SK-MEL-5 (cell line): ENCODE measurements at places on chromosomes 6 and 20.

DNA sequence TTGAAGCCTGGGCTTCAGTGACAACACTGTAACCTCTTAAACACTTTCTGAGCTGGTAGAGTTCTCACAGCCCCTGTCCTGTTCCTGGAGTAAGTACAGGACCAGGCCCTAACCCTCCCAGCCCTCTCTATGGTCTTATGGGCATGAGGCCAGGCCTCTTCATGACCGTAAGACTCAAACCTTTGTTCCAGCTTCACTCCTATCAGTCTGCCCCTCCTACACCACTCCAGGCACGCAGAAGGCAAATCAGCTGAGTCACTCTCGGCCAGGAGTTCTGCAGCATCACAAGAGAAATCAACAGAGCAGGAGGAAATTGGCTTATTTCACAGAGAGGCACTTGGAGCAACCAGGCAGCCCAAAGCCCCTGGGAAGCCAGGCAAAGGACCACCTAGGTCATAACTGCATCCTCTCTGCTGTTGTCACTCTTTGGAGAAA, 25.3 kb upstream of the CHD6 start:
- DNase-seq, result peak; percentile 85

- DNase-seq, result no peak
Observed at GRCh38 chr20:61633004-61633403, 380.9 kb downstream of the CDH4 start.

GRCh38 chr6:37524025-37524969, 24.6 kb upstream of the CCDC167 start:
- DNase-seq, result no peak

DNA sequence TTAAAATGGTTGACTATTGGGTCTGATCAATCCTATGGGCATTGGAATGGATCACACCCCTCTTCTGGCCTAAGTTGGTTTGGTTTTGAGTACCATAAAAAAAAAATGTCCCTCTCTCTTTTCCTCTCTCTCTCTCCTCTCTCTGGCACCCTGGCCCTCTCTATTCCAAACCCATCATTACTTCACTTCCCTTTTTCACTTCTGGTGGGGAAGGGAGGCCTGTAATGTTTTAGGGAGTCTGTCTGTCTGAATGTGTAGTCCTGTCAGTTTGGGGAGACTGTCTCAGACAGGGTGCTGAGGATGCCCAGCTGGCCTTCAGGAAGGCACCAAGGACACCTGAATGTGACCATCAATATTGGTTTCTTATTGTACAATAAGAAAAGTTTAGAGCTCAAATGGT, 165.8 kb downstream of the CD24 start:
- no peak for DNase-seq

DNA sequence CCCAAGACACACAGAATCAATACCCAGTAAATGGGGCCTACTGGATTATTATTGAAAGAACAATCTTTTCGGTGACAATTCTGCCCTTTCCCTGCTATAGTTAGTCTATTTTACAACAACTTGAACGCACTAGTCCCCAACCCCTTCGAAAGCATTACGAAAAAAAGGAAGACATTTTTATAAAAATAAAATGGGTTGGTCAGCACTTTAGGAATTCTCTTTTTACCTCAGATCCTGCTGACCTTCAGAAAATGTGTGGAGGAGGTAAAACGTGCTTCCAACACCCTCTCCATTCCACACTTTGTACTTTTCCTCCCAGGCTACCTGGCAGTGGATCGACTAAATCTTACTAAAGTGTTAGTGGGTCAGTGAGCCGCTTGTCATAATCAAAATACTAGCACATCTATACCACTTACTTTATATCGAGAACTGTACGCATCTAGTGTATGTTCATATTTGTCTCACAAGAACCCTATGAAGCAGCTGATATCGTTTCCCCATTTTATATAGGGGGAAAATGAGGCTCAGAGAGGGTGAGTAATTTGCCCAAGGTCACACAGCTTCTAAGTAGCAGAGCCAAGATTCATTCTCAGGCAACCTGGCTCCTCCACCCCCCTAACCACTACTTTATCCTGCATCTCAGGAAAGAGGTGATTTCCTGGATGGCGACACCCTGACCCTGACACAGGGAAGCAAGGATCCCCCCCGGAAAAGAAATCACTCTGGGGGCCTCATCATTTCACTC, 10.6 kb downstream of the NFATC2 start:
- DNase-seq, result no peak

GRCh38 chr20:8194721-8195120, 62.7 kb downstream of the PLCB1 start:
- DNase-seq, result no peak

- DNase-seq, result no peak
Observed at GRCh38 chr6:159540883-159541282, 152.2 kb downstream of the SOD2 start.

DNA sequence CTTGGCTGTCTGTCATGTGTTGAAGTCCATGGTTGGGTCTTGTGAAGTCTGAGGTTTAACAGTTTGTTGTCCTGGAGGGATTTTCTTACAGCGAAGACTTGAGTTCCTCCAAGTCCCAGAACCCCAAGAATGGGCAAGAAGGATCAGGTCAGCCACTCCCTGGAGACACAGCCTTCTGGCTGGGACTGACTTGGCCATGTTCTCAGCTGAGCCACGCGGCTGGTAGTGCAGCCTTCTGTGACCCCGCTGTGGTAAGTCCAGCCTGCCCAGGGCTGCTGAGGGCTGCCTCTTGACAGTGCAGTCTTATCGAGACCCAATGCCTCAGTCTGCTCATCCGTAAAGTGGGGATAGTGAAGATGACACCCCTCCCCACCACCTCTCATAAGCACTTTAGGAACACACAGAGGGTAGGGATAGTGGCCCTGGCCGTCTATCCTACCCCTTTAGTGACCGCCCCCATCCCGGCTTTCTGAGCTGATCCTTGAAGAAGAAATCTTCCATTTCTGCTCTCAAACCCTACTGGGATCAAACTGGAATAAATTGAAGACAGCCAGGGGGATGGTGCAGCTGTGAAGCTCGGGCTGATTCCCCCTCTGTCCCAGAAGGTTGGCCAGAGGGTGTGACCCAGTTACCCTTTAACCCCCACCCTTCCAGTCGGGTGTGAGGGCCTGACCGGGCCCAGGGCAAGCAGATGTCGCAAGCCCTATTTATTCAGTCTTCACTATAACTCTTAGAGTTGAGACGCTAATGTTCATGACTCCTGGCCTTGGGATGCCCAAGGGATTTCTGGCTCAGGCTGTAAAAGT, 43.5 kb downstream of the SIRPA start:
- no peak for DNase-seq

DNA sequence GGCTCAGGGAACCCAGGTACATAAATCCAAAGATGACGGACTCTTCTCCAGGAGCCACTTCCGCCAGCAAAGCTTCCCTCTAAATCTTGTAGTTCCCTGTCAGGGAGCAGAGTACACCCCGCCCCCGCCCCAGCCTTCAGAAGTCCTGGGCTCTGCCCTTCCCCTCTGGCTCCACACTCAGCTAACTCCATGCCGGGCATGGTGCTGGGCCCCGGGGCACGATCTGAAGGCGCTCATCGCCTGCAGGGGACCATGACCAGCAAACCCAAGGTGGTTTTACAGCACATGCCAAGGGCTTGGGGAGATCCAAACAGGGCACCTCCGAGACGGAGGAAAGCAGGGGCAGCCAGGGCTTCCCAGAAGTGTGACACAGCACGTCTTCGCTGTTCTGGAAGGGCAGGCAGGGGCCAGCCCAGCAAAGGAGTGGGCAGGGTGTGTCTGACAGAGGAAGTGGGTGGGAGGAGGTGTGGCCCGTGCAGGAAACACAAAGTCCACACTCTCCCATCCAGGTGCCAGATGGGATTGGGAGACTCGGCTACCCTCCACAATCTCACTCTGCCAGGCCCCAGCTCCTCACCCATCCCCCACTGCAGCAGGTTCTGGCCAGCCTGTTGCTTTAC, 41.6 kb upstream of the SLC22A2 start:
- DNase-seq, result no peak
